Stimulated activated naive B cell treated with anti-CD40 and anti-IgM and Interleukin-4, amounts not matched to agents 10 μg/mL and 1 μg/mL and 100 μg/mL, for 72 hours (primary cell): ENCODE measurements at places on chromosomes 16 and 17.

- no peak for DNase-seq
Measured at GRCh38 chr17:78667741-78668640, 90.8 kb upstream of the DNAH17 start.

DNA sequence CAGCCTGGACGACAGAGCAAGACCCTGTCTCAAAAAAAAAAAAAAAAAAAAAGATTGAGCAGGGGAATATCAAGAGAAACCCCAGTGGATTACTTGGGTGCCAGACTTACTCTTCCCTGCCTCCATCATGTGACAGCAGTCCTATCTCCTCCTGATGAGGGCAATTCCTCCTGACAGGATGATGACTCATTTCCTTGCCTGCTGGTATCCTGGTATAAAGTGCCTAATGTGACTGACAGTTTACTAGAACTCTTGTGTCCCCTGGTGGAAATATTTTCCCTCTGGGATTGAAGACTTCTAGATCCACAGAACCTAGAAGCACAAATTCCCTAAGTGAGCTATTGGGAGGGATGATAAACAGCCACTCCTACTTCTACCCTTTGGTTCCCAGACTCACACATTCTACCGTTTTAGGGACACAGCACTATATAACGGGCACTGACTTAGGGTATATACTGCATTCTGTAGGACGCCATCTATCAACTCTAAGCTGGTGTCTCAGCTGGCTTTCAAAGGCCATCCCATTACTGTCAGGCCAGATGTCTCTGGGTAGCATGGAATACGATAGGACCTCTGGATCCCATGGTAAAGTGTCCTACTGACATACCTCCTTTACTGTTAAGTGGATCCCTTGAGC, 114.6 kb upstream of the MED13 start:
- no peak for DNase-seq

GRCh38 chr16:76787394-76787793, 403.6 kb upstream of the MON1B start:
- DNase-seq, result no peak

- DNase-seq, result no peak
Measured at GRCh38 chr17:58310511-58311428, 17.8 kb downstream of the TSPOAP1 start.

- no peak for DNase-seq
Measured at GRCh38 chr16:18983565-18984434, at the start of gene TMC7. TMC7 (plus strand) TSS chr16:18983934; CDS start chr16:18984064, 130 bp downstream.

GRCh38 chr17:58412961-58413586, 4.3 kb downstream of the RNF43 start:
- no peak for DNase-seq

- DNase-seq, result no peak
Measured at GRCh38 chr16:84446084-84446483, 58.4 kb downstream of the MEAK7 start.

DNA sequence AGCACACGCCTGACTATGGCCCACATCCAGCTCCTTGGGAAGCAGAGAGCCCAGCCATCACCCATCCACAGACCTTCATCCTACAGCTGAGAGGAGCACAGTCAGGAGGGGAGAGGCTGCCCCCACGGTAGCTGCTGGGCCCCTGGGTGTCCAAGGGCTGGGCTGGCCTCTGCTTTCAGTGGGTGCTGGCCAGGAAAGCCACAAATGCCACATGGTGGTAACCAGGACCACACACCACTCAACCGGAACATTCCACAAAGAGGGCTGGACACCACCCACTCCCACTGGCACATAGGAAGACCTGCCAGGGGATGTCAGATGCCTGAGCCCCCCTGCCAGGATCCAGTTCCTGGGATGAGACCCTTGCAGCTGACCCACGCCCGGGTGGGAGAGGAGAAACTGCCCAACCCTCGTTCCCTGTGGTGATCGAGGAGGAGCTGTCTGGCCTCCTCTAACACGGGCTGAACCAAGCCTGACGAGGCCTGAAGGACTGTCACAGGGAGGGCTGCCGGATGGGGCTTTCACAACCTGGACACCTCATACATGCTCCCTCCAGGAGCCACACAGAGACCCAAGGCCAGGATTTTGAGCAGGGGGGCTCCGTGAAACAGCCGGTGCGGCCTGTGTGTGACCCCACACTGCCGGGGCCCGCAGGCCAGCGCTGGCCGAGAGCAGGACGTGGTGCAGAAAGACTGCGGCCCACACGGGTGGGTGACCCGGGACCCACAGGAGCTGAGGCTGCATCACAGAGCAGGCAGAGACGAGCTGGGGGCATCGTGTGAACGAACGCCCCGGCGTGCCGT, 30.7 kb downstream of the PIEZO1 start:
- DNase-seq, result no peak

DNA sequence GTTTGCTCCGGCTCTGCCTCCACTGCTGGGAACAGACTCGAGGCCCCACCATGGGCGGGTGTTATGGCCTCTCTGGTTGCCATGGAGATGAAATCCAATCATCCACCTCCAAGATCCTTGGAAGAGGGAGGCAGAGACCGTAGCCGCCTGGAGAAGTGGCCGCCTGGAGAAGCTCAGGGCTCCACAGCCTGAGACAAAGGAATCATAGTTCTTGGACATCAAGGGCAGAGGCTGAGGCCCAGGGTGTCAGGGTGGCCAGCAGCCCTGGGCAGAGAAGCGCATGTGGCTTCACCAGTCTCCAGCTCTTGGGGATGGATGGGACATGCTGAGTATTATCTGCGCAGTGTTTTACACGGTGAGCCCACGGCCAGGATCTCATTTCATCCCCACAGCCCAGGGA, 36.2 kb downstream of the ABR start:
- DNase-seq, result no peak

GRCh38 chr16:4659363-4660353, 33.7 kb upstream of the NUDT16L1 start:
- DNase-seq, result no peak

- DNase-seq, result no peak
Measured at GRCh38 chr16:53686710-53687109, 16.9 kb downstream of the RPGRIP1L start.

DNA sequence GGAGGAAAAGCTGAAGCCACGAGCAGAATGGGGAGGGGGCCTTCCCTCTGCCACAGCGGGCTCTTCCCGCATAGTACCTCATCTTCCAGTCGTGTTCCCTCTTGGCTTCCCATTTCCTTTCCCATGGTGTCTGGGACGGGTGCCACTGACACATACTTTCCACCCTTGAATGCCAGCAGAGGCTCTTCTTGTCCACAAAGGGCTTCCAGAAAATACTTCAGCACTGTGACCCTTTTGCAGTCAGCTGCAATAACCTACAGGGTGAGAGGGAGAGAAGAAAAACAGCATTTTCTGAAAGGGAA, 30.7 kb downstream of the HIC1 start:
- no peak for DNase-seq

DNA sequence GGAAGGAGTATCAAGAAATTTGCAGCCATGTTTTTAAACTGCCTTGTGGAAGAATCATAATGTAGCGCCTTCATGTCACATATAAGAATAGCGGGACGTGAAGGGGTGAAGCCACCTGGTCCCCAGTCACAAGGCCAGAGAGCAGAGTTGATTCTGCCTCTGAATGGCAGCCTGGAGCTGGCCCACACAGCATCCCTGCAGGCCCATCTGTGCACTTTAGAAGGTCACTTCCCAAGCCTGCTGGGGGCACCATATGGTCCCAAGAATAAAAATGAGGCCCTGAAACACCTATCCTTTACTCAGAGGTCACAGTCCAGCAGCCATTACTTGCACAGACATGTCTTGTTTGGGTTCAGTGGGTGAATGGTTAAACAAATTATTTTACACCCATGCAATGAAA, 15.0 kb downstream of the CD300E start:
- no peak for DNase-seq

- peak; percentile 93 for DNase-seq
Measured at GRCh38 chr17:30378825-30379302, at the start of gene CPD. CPD (plus strand) TSS chr17:30378927; CDS start chr17:30378981, 54 bp downstream.

GRCh38 chr16:11386791-11387546, 41.7 kb downstream of the RMI2 start:
- DNase-seq, result no peak

DNA sequence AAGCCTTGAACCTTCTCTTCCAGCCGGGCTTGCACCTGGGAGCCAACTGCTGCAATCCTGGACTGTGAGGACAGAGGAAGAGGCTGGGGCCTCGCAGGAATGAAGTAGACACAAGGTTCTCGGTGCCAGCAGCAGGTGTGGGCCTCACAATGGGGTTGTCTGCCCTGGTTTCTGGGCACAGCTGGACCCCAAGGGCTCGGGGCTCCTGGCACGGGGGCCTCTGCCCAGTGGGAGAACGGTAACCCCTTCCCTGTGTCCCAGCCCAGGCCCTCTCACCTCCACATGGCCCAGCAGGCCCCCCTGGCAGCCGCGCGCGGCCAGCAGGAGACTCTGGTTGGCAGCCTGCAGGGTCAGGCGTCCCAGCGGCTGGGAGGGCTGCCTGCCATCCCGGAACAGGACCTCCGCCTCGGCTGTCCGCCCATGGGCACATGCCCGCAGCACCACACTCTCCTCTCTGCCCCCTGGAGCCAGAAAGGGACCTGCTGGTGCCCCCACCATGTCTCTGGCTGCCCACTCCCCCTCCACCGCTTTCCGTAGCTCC, 46.9 kb downstream of the RMI2 start:
- no peak for DNase-seq

DNA sequence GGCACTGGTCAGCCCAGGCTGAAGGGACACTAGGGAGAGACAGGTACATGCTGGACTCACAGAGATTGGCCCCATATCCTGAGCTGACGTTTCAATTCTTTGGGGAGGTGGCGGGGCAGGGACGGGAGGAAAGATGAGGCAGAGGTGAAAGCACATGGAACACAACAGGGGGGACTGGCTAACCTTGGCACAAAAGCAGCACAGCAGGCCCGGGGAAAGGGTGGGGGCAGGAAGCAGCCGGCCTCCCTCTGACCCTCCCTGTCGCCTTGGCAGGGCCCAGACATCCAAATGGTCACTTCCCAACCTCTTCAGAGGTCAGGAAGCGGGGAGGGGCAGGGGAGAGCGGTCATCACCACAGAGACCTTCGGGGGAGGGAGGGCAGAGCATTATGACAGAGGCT, 6.6 kb downstream of the VAT1 start:
- DNase-seq, result no peak
